CD4-positive, alpha-beta T cell treated with Interferon gamma for 1 hour (primary cell): ENCODE measurements at places on chromosomes 11 and 22.

GRCh38 chr22:38214302-38215056 is 12.7 kb downstream of the MAFF start:
- DNase-seq, result peak; percentile 77

- no peak for DNase-seq
These were observed 66.1 kb downstream of the PANX1 start for GRCh38 chr11:94194712-94195111.

DNA sequence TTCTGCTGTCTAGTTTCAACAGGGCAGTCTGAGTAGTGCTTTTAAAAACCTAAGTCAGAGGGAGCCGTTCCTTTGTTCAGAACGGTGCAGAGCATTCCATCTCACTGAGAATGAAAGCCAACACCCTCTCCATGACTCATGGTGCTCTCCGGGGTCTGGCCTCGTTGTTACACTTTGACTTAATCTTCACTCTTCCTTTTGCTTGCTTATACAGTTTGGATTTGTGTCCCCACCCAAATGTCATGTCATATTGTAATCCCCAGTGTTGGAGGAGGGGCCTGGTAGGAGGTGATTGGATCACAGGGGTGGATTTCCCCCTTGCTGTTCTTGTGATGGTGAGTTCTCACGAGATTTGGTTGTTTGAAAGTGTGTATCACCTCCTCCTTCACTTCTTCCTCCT is 292.2 kb downstream of the ST3GAL4 start:
- no peak for DNase-seq

- DNase-seq, result no peak
These were observed 22.7 kb downstream of the EFCAB6 start for GRCh38 chr22:43789452-43789851.
